Activated T-helper 17 cell treated with anti-CD3 and anti-CD28 coated beads, Interleukin-2, amount 50 U/mL, for 72 hours (primary cell): ENCODE measurements at places on chromosomes 11 and 22.

DNA sequence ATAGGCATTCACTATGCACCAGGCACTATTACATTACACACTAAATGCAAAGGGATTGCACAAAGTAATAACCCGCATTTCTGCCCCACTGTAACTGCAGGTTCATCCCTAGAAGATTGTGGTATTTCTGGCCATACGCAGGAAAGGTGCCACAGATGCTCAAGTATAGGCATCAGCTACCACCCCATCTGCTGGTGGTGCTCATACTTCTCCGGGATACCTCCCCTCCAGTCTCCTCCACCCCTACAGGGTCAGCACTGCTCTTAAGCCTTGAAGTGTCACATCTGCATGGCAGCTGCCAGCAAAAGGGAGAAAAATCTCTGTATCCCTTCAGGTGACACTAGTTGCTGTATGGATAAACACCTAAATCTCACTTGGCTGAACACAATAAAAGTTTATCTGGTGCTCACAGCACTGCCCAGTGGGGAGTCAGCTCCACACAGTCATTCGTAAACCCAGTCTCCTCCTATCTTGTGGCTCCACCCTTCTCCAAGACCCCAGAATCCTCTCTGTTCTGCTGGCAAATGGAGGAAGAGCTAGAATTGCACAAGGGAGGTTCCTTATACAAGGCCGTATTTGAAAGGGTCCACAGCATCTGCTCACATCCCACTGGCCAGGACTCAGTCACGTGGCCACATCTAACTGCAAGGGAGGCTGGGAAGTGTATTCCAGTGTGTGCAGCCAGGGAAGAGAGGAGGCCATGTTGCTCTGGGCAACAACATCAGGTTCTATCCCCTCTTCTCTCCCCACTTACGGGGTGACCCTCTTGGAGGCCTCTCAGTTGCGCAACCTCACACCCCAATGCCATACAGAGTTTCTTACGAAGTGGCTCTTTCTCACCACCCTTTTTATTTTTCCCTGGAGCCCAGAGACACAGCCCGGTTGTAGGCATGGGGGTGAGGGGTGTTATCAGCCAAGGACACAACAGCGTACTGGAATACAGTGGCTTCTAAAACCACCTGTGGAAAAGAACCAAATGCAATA is 114.7 kb downstream of the BUD13 start:
- no peak for ATAC-seq

DNA sequence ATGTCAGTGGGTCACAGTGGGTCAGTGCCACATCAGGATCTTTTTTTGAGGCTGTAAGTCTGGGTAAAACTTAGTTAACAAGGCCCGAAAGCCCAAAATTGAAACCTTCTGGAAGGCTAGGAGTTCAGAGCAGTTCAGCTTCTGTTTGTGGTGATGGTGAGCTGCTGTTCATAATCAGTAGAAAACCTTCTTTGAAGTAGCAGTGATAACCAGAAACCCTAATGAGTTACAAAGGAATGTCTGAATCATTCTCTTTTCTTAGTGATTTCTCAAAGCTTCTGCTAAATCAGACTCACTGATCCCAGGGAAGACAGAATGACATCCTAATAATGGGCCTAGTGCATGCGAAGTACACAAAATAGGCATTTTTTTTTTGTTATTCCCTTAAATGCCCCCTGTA is 124.7 kb downstream of the PARVA start:
- no peak for ATAC-seq

GRCh38 chr11:64139049-64139448 is 26.9 kb downstream of the MACROD1 start:
- no peak for ATAC-seq

- ATAC-seq: no peak
These were observed 658.9 kb upstream of the CCDC179 start for GRCh38 chr11:23519194-23519593.

GRCh38 chr11:128509621-128510389 is 77.6 kb downstream of the ETS1 start:
- peak; percentile 44 for ATAC-seq

DNA sequence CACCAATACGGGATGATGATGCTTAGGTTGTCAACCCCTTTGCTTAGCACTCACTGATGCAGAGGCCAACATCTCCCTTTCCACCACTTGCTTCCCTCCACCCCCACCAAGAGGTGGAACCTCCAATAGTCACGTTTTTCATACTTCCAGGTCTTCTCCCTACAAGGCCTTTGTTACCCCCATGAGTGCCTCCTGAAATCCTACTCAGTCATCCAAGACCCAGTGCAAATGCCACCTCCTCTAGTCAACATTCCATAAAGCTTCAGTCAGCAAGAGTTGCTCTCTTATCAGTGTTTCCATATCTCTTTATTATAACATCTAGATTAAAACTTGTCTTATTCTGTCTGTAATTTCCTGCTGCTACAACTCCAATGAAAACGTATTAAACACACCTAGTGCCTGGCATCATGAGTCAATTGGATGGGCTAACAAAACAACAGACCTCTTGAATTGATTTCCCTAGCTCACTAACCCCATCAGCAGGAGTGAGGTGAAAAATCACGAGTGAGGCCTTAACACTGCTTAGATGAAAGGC is 370.7 kb upstream of the CCDC90B start:
- no peak for ATAC-seq

GRCh38 chr22:29520851-29521250 is 32.7 kb downstream of the THOC5 start:
- no peak for ATAC-seq

- no peak for ATAC-seq
These were observed 35.3 kb upstream of the FZD4 start for GRCh38 chr11:86990515-86990914.

GRCh38 chr11:14093065-14093464 is 130.5 kb downstream of the SPON1 start:
- no peak for ATAC-seq

GRCh38 chr11:86181379-86181778 is 63.2 kb upstream of the EED start:
- ATAC-seq: no peak

- no peak for ATAC-seq
These were observed 228.6 kb downstream of the TBC1D22A start for GRCh38 chr22:46990937-46991550.

DNA sequence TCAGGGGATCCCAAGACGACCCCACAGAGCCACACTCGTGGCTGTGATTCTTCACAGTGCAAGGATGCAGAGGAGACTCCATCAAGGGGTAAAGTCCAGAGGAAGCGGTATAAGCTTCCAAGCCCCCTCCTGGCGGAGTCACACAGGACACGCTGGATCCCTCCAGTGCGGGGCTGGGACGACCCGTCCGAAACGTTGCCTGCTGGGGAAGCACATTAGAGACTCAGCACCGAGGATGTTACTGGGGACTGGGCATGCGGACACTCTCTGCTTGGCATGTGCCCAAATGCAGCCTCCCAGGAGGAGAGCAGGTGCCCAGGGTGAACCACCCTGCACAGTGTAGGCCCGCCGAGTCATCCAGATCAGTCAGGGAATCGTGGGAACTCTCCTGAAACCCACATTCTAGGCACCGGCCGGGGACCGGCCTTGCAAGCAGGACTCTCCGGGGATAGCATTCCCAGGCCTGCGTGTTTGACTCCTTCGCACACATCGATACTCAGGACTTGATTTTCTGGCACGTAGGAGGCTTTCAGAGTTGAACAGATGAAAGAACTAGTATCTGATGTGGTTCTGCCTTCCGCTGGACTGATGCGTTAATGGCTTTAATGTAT is 229.8 kb downstream of the TBC1D22A start:
- no peak for ATAC-seq

DNA sequence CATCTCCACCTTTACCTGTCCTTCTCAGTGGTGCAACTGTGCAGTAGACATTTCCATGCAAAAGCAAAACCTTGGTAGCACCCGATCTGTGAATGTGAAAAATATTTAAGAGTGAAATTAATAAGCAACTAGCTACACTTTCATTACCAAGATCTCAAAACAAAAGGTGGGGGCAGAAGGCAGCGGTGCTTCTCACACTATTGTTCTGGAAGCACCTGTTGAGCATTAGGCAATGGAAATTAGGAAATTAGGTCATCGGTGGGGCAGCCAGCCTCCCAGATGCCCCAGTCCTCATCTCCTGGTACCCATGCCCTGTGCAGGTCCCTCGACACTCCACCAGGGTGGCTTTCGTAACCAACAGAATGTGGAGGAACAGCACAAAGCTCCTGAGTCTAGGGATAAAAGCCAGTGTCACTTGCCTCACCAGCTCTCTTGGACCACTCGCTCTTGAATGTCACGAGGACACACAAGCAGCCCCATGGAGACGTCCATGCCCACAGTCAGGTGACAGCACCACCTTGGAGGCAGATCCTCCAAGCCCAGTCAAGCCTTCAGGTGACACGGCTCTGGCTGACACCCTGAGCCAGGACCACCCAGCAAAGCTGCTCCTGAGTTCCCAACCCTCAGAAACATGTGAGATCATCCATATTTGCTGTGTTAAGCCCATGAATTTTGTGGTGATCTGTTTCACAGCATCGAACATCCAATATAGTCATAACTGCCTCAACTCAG is 3.3 kb downstream of the LTO1 start:
- ATAC-seq: no peak

DNA sequence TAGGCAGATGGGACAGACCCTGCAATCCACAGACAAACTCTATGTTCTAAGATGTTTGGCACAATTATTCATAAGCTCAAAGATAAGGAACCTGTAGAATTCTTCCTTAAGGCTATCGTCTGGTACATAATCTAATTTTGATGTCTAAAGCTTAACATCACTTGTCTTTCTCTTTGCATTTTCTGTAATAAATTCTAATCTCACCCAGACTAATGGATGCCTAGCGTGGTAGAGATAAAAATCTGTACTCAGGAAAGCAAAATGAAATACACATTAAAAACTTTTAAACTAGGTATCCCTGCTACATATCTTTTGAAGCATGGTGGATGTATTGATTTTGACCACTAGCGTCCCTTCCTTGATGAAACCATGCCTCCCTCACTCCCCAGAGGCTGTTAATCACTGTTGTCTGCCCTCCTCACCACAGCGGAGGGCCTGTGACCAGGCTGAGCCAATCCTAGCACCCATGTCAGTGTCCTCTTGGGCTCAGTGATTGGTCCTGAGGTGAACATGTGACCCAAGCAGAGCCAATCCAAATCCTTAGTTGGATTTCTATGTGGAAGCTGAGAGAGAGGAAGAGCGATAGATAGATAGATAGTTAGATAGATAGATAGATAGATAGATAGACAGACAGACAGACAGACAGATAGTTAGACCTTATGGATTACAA is 82.2 kb upstream of the GRK3 start:
- ATAC-seq: no peak

GRCh38 chr22:29144786-29145160 is 60.9 kb upstream of the EMID1 start:
- ATAC-seq: no peak

DNA sequence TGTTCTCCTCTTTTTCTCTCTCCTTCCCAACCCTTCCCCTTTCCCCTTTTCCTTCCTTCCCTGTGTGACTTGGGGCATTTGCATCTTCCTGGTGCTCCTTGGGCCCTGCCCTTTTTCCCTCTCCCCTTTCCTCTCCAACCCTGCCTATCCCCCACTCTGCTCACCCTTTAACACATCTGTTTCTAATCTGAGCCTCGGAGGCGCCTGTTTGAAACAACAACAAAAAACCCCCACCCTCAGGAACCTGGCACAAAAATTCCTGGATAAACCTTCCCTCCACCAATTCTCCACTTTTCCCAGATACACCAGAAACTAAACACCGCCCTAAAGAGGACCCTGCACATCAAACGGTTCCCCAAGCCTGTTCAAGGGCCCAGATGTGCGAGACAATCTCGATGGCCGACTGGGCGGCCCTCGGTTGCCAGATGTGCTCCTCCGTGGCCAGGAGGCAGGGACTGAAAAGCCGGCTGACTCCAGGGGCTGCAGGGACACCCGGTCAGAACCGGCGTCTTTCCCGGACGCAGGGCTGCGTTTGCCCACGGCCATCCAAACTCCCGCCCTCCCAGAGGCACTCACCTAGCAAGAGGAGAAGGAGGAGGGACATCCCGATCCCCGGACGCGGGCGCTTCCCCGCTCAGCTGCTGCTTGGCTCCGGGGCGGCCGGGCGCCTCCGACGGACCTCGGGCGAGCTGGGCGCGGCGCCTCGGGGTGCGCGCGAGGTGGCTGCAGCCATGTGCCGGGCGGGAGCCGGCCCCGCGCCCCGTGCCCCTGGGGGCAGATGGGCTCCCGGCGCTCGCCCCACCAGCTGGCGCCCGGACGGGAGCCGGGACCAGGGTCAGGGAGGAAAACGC is 486 bp downstream of the CLMP start:
- ATAC-seq: no peak

- no peak for ATAC-seq
These were observed 85.2 kb upstream of the GRAMD1B start for GRCh38 chr11:123344790-123345357.

DNA sequence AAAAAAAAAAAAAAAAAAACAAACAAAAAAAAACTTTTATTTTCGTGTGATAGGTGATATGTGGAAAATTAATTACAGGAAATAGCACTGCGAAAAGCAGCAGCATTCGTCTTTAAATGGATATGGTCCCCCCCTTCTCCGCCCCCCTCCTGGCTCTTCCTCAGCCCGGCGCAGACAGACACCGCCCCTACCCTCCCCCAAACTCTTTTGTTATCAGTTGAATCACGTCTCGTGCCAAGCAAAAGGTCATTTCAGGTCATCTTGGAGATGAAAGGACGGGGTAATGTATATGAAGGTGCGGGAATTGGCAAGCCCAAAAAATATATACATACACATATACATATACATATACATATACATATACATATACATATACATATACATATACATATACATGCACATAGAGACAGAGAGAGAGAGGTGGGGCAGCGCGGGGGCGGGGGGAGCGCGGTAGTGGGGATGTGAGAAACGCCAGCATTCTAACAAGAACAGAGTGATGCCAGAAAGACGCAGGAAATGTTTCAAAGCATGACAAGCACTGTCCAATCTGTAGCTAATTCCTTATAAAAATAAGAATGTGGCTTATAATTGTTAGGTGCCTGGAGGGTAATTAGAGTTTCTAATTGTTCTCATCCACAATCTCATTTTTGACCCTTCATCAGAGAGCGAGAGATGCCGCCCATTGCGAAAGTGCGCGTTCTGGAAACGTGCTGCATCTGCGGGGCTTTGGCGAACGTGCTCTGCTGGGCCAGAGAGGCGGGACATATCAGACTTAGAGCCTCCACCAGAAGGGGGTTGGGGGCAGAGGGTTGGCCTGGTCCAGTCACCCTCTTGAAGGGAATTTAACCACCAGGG is 214.5 kb upstream of the UBASH3B start:
- ATAC-seq: no peak

GRCh38 chr11:130737041-130737830 is 179.0 kb downstream of the SNX19 start:
- no peak for ATAC-seq

- no peak for ATAC-seq
These were observed 1.2 kb downstream of the SYVN1 start for GRCh38 chr11:65132988-65133700.
